Activated CD4-positive, alpha-beta T cell treated with anti-CD3 and anti-CD28 coated beads, Interleukin-2, amount 50 U/mL, for 24 hours (primary cell): ENCODE measurements at places on chromosomes 12 and 14.

GRCh38 chr12:77005611-77006098 lies 59.7 kb downstream of the E2F7 start:
- no peak for DNase-seq

- no peak for DNase-seq
Observed at GRCh38 chr12:50078281-50078680, 6.9 kb upstream of the SMARCD1 start.

DNA sequence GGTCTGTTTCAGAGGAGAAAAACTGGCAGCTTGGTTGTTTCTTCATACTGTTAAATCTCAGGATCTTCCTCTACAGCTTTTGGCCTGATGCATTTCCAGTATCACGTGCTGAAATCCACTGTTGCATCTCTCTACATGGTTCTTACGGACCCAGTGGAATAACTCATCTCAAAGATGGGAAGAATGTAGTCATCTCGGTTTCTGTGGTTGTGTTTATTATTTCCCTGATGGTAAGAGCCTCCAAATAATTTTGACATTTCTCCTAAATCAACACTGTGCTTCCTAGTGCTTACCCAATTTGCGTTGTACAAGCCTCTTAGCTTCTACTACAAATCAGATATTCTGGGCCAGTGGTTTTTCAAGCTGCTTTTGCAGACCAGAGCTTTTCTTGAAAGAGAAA lies 812.8 kb downstream of the C12orf50 start:
- no peak for DNase-seq

DNA sequence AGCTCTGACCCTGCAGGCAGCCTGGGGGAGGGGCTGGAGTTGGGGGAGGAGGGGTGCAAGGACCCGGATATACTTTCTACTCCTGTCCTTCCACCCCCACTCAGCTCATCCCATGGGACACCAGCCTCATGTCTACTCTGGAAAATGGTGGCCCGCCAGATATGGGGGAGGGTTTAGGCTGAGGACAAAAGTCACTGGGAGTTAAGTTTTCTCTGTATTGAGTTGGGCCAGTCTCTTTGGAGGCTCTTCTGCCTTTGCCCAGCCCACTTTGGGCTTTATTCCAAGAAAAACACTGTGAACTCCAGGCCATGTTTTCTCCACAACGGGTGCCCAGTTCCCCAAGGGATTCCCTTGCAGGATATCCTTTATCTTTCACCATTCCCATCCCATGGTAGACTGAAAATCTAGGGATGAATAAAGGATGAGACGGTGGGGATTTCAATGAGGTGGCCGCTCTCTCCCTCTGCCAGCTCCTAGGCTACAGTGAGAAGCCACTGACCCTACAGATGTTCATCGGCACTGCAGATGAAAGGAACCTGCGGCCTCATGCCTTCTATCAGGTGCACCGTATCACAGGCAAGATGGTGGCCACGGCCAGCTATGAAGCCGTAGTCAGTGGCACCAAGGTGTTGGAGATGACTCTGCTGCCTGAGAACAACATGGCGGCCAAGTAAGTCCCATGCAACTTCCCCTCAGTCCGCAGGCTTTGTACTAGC lies 4.9 kb downstream of the NFATC4 start:
- no peak for DNase-seq

DNA sequence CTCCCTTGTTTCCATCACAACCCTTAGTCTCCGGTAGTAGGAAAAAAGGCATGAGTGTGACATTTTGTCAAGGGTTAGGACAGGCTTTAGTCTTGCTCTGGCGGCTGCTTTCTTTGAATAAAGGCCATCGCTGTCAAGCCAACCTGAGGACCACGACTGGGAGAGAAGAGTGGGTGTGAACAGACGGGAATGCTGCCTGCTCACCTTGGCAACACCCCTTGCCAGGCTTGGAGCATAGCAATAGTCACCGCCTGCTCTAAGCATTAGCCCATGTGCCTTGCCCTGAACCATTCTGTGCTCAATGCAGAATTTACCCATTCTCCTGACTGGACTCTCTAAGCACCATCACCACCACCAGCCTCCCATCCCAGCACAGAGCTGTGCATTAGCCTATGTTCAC lies 36.2 kb downstream of the SPTB start:
- no peak for DNase-seq
